ENCODE measurements at places on chromosomes 7 and 10.

- no peaks in the 10 kb centered on the region for H3K36me3 ChIP-seq
- H3K27me3 ChIP-seq = no peaks in the 10 kb centered on the region
These were observed 85.0 kb upstream of the FAM180A start for GRCh38 chr7:135833642-135834041.

GRCh38 chr7:151757274-151757673 is 119.6 kb downstream of the PRKAG2 start:
- H3K36me3 ChIP-seq = no peaks in the 10 kb centered on the region
- peaks cover 28% of the 10 kb centered on the region for H3K4me1 ChIP-seq
- peak overlapping the region; percentile 47 for H3K27ac ChIP-seq
- DNase-seq = no peak
- no peaks in the 10 kb centered on the region for H3K27me3 ChIP-seq

DNA sequence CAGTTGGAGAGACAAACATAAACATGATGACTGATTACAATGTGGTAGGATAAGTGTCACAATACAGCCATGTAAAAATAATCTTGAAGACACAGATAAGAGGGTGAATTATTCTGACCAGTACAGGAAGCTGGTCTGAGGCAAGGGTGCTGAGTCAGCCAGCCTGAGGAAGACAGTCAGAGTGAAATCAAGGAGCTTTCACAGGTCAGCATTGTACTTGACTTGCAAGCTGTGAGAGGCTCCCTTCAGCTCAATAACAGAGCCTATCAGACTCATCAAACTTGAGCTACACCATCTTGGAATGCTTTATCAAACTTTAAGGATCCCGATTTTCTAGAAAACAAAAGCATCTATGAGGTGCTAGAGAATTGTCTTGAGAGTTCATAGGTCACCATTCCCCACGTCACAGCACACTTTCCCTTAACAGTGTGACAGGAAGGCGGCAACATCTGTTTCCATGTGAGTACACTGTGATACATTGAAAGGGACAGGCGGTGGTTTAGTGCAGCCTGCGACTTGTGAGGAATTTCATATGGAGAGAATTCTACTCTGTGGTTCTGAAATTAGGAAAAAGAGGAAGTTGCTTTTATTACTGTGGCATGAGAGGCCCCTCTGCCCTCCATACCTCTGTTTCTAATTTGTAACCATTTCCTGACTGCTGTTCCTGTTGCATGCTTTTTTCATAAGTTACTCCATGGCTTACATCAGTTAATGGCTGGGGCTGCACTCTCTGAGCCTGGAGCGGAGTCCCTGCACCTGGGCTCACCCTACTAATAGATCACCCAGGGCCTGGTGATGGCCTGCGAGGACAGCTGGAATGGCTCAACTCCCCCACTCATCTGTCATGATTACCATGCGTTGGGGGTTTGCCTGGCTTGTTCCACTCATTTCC is 417.1 kb downstream of the SUGCT start:
- no peak overlapping the region for H3K27ac ChIP-seq
- no peak for DNase-seq
- H3K4me3 ChIP-seq = no peak overlapping the region
- no peaks in the 10 kb centered on the region for H3K36me3 ChIP-seq
- no peaks in the 10 kb centered on the region for H3K27me3 ChIP-seq

GRCh38 chr7:112898432-112899290 is 108.5 kb upstream of the TMEM168 start:
- no peaks in the 10 kb centered on the region for H3K27me3 ChIP-seq
- H3K4me3 ChIP-seq = no peak overlapping the region
- peak; percentile 11 for DNase-seq

GRCh38 chr10:14378387-14378960 is 47.8 kb upstream of the FRMD4A start:
- H3K4me3 ChIP-seq = no peak overlapping the region
- no peak overlapping the region for H3K27ac ChIP-seq
- no peaks in the 10 kb centered on the region for H3K36me3 ChIP-seq
- no peak for DNase-seq

- H3K36me3 ChIP-seq = no peaks in the 10 kb centered on the region
- no peak overlapping the region for H3K27ac ChIP-seq
- H3K27me3 ChIP-seq = no peaks in the 10 kb centered on the region
- no peak overlapping the region for H3K4me3 ChIP-seq
- no peak for DNase-seq
These were observed 152.4 kb downstream of the DKK1 start for GRCh38 chr10:52466464-52466863.

- no peak for DNase-seq
- H3K4me1 ChIP-seq = no peaks in the 10 kb centered on the region
- H3K27ac ChIP-seq = no peak overlapping the region
- H3K36me3 ChIP-seq = no peaks in the 10 kb centered on the region
- no peaks in the 10 kb centered on the region for H3K27me3 ChIP-seq
These were observed 17.8 kb upstream of the C1GALT1 start for GRCh38 chr7:7164591-7164990.

- H3K4me3 ChIP-seq = no peak overlapping the region
- no peak overlapping the region for H3K27ac ChIP-seq
- H3K36me3 ChIP-seq = no peaks in the 10 kb centered on the region
- DNase-seq = no peak
These were observed 6.8 kb downstream of the STRA8 start for GRCh38 chr7:135240441-135240840.

- H3K4me1 ChIP-seq = peaks cover 63% of the 10 kb centered on the region
- H3K4me3 ChIP-seq = no peak overlapping the region
These were observed 116.2 kb downstream of the SH3PXD2A start for GRCh38 chr10:103739039-103739764.

- H3K4me1 ChIP-seq = no peaks in the 10 kb centered on the region
- H3K36me3 ChIP-seq = no peaks in the 10 kb centered on the region
- H3K4me3 ChIP-seq = no peak overlapping the region
- DNase-seq = no peak
- H3K27ac ChIP-seq = no peak overlapping the region
These were observed 362.7 kb upstream of the VSTM2A start for GRCh38 chr7:54179321-54180029.

- H3K27ac ChIP-seq = peak overlapping the region; percentile 99
- H3K4me1 ChIP-seq = peaks cover 100% of the 10 kb centered on the region
- H3K4me3 ChIP-seq = no peak overlapping the region
- H3K36me3 ChIP-seq = peaks cover 24% of the 10 kb centered on the region
- DNase-seq = no peak
- H3K27me3 ChIP-seq = no peaks in the 10 kb centered on the region
These were observed 18.4 kb downstream of the TSPAN14 start for GRCh38 chr10:80472234-80473095.

DNA sequence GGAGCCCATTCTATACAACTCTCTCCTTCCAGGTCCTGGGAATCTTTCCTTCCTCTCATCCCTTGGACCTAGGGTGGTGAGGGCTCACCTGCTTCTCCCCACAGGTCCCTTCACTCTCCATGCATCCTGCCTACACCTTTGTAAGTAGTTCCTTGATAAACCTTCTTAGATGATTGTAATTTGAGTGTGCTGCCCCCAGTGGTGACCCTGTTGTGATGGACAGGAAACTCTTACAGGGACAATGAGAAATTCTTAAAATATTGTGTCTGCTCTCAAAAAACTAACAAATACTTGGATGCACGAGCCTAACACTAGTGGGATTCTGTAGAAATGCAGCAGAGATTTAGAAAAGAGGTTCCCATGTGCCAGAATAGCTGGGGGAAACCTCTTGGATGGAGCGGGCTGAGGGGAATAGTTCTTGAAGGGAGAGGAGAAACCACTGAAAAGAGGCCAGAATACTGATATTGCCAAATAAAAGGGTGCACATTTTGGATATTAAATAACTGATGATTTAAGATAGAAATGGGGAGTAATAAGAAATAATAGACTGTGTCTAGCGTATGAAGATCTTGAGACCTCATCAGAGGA is 6.7 kb upstream of the PAXIP1 start:
- no peaks in the 10 kb centered on the region for H3K36me3 ChIP-seq
- no peaks in the 10 kb centered on the region for H3K27me3 ChIP-seq
- H3K4me3 ChIP-seq = no peak overlapping the region
- DNase-seq = no peak

DNA sequence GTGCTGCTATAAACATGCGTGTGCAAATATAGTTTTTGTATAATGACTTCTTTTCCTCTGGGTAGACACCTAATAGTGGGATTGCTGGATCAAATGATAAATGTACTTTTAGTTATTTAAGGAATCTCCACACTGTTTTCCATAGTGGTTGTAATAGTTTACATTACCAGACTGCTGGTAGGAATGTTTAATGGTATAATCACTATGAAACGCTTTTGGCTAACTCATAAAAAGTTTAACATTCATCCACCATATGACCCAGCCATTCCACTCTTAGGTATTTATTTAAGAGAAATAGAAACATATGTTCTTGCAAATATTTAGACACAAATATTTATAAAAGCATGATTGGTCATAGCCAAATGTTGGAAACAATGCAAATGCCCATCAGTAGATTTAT is 32.1 kb upstream of the TFEC start:
- no peaks in the 10 kb centered on the region for H3K27me3 ChIP-seq
- H3K27ac ChIP-seq = no peak overlapping the region
- H3K4me3 ChIP-seq = no peak overlapping the region

DNA sequence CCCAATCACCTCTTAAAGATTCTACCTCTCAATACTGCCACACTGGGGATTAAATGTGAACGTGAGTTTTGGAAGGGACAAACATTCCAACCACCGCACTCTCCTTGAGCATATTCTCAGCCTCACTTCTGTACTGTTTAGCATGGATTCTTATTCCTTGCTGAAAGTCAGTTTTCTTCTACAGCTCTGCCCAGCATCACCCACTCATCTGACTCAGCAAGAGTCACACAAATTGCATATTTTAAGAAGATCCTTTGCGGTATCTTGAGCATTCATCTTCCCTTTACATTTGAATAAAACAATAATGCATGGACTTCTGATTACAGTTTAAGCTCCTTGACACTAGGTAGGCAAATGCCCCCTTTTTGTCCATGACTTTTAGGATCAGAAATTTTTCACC is 251.6 kb upstream of the MKLN1 start:
- H3K4me3 ChIP-seq = no peak overlapping the region
- no peaks in the 10 kb centered on the region for H3K27me3 ChIP-seq

- DNase-seq = no peak
- no peak overlapping the region for H3K4me3 ChIP-seq
- no peaks in the 10 kb centered on the region for H3K27me3 ChIP-seq
- no peaks in the 10 kb centered on the region for H3K4me1 ChIP-seq
These were observed 20.6 kb downstream of the PITRM1 start for GRCh38 chr10:3151889-3152565.

DNA sequence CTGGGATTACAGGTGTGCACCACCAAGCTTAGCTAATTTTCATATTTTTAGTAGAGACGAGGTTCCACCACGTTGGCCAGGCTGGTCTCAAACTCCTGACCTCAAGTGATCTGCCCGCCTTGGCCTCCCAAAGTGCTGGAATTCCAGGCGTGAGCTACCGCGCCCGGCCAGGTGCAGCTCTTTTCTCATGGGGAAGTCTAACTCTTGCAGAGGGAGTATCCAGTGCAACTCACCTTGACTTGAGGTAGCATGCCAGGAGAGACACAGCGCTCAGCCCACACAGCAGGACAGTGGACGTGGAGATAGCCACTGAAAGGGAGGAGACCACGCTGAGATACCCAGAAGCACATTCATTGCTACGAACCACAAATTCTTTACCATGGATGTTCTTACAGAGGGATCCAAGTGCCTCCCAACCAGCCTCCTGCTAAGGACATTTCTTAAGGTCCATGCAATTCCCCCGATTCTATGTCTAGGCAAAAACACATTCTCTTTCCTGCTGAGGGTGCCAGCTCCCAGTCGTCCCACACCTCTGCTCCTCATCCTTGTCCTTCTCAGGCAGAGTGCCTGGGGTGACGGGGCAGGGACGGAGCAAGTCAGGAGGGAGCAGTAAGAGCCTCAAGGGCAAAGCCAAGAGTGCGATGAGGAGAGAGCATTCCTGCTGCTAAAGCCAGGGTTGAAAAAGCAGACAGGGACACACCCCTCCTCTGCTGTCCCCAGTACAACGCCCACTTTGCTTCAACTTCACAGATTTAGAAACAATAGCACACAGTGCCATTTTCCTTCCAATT is 21.0 kb downstream of the IL15RA start:
- H3K27ac ChIP-seq = no peak overlapping the region
- no peak overlapping the region for H3K4me3 ChIP-seq
- no peaks in the 10 kb centered on the region for H3K27me3 ChIP-seq
- H3K4me1 ChIP-seq = no peaks in the 10 kb centered on the region
- no peak for DNase-seq
- H3K36me3 ChIP-seq = no peaks in the 10 kb centered on the region

DNA sequence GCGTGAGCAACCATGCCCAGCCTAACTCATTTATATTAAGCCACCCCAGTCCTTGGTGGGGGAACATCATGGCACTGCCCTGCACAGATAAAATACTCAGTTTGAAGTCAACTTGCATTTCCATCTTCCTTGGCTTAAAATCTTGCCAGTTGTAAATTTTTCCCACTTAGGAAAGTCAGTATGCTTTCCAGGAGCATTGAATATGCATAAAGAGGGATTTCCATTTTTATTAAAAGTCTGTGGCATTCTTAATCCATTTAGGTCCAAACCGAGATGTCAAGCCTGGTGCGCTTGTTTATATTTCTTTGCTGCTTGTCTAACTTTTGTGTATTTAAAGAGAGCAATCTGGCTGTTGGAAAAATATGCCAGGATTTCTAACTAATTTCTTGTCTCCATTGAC is 26.1 kb downstream of the MAP3K8 start:
- no peak overlapping the region for H3K4me3 ChIP-seq
- no peaks in the 10 kb centered on the region for H3K27me3 ChIP-seq
- H3K27ac ChIP-seq = no peak overlapping the region
- no peaks in the 10 kb centered on the region for H3K36me3 ChIP-seq

DNA sequence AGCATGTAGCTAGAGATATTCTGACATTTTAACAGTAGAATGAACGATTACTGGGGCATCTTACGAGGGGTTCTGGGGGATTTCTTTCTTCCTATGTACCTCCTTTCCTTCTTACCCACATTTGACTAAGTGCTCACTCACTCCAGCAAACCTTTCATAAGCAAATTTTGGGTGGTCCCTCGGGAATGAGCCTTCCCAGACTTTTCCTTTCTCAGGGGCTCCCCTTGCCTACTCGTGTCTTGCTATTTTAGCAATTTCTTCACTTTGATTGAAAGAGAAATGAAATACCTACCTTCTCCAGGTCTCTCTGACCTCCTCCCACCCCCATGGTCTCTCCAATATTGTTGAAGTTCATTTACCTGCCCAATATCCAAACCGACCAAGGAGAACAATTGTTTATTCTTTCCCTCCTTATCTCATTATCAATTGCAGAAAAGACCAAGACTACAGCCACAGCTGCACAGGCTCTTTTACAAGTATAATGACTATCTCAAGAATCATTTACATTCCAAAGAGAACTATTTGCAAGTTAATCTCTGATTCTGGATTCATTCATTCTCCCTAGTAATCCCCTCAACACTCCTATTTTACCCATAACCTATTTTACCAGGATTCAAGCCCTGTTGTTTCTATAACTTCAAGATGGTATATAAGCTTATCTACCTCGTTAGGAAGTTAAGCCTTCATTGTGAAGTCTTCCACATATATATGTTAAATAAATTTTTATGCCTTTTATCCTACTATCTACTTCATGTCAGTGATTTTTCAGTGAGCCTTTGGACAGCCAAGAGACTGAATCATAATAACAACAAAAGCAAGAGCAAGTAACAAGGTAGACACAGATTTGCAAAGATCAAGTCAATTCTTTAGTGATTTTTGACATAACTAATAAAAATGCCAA is 480.6 kb downstream of the IPMK start:
- no peaks in the 10 kb centered on the region for H3K4me1 ChIP-seq
- DNase-seq = no peak
- no peaks in the 10 kb centered on the region for H3K36me3 ChIP-seq
- no peak overlapping the region for H3K27ac ChIP-seq

Measured in tibial nerve (tissue), 4 donors.